ENCODE measurements at places on chromosomes 2 and 18.

DNA sequence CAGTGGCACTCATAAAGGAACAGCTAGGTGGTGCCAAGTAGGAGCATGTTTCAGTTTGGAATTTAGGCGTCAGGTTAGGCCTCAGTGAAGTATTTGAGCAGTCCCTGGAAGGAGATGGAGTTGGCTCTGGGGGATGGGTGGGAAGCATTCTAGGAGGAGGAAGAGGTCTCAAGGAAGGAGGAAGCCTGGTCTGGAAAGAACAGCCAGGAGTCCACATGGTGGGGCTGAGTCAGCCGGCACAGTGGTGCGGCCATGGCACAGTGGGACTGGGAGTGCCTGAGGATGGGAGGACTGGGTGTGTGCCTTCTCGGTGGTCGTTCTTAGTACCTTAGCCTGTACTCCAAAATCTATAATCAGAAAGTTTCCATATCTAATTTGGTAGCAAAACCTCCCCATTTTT lies 373.3 kb downstream of the PTPRM start:
- DNase-seq: no peak

GRCh38 chr2:8658064-8658862 lies 23.6 kb upstream of the ID2 start:
- DNase-seq: no peak

DNA sequence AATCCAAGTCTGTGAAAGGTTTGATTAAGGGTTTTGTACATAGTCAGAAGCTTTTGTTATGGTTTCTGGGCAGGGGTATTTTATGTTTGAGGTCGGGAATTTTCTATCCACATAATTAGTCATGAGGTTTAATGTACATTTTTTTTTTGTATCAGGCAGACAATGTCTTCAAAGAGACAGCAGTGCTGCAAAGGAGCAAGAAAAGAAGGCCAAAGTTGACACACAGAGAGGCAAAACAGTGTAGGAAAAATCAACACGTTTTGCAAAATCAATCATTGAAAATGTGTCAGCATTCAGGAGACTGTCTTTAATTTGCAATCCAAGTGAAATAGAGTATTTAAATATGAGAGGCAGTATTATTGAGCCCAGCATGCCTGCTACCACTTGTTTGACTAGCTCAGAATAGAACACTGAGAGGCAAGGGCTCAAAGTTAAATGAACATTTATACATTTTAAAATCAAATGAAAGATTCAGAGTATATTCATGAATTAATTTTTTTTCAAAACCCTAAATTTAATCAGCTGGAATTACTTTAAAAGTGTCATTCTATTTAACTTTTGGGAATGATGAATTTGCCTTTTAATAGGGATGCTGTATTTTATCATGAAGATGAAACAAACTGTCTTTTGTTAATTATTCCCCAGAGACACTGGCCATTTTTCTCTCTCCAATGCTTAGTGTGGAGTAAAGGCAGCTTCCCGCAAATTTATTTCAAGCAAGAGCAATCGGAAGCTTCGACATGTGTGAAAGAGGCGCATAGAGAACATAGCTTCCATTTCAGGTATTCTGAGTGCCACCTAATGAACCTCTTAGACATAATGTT lies 11.3 kb downstream of the VRK2 start:
- DNase-seq: no peak

- DNase-seq: no peak
Measured at GRCh38 chr18:42192251-42193248, 237.5 kb downstream of the PIK3C3 start.

DNA sequence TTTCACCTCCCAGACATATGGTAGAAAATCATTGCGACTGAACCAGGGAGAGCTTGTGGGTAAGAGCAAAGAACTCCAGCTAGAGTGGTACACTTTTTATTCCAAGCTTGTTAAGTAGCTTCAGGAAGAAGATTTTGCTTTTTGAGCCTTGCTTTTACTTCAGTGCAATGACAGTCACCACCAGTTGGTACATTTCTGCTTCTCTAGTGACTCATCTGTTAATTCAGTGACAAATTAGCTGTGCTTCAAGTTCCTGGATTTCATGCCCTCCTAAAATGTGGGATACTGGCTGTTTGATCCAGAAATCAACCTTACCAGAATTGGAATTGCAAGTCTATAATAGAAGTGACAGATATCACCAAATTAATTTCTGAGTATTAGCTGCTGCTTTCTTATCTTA lies 117.6 kb upstream of the TTN start:
- DNase-seq: no peak

GRCh38 chr2:233822101-233822771 lies 32.1 kb downstream of the HJURP start:
- no peak for DNase-seq

DNA sequence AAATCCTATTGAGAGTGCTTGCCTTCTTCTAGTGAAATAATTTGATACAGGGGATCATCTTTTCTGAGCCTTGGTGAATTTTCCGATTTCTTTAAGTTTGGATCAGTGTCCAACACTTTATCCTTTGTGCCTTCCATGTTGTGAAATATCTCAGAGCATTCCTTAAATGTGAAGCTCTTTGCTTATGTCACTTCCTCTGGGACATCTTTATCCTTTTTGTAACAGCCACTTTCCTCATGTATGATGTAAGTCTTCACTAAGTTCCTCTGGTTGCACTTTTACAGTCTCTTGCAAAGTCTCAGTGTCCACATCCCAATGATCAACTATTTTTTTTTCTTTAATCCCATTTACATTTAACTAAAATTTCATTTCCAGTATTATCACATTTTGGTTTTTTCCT lies 254.2 kb downstream of the EN1 start:
- no peak for DNase-seq

DNA sequence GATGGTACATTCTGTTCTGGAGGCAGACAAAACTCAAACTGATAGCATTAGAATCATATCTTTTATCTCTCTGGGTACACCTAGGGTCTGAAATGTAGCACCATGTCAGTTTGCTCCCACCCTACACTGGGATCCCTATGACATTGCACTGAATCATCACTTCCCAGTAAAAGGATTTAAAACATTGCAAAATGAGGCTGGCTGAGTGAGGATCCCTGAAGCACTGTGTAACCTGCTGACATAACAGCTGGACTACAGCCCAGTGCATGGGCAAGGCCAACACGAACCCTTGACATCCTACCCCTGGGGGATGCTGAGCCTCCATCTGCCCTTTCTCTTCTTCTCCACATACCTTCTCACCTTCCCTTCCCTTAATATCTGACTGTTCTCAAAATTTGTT lies 253.2 kb downstream of the TTC32 start:
- no peak for DNase-seq

- no peak for DNase-seq
Measured at GRCh38 chr2:230412371-230412711, 3.7 kb upstream of the SP100 start.

- DNase-seq: no peak
Measured at GRCh38 chr2:217858519-217859491, 144.0 kb downstream of the TNS1 start.

DNA sequence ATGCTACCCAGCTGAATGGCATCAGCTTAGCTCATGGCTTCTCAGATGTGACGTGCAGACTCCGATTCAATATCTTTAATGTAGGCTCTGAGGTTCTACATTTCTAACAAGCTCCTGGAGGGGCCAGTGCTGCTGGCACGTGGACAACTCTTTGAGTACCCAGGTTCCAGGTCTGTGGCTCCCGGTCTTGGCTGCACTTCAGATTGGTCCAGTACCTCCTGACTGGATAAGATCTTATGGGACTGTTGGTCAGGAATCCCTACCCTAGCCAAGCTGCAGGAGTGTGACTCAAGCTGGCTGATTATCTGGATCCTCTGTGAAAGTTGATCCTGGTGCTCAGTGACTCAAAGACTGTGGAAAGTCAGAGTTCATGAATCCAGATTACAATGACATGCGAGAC lies 222.1 kb downstream of the ANKRD30B start:
- DNase-seq: no peak

- no peak for DNase-seq
Measured at GRCh38 chr2:75076088-75076487, 117.6 kb downstream of the POLE4 start.
